ENCODE measurements at places on chromosomes 5 and 9.

GRCh38 chr9:123329329-123329955, 26.6 kb upstream of the CRB2 start:
- DNase-seq: no peak

- no peak for DNase-seq
Measured at GRCh38 chr9:69993110-69993509, 50.5 kb upstream of the MAMDC2 start.

DNA sequence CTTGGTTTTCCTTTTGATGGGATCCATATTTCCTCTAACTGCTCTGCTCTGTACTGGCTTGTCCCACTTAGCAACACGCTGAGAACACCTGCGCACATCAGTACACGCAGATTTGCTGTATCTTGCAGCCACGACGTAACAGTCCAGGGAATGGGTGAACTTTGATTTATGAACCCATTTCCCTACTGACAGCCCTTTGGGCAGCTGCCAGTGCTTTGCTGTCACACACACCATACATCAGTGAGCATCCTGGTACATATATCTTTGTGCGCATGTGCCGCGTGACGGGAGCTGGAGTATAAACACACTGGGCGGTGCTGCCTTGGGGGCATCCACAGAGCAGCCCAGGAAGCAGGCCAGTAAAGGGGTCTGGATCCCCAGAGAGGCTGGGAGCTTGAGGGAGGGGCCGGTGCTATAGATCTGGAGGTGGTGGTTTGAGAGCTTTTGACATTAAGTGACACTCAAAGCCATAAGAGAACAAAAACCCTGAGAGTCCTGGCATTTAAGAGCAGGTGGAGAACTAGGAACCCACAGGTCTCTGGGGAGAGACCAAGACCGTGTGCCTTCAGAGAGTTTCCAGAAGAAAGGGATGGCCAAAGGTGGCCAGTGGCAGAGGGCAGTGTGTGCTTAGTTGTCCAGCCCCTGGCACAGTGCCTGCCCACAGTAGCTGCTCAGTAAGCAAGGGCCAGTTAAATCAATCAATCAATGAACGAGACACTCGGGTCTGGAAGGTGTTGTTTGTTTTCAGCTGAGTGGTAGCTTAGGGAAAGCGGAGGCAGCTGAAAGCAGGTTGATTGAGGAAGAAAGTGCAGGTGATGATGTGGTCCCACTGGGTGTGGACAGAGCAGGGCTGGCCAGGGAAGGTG, 53.7 kb downstream of the LMX1B start:
- DNase-seq: no peak

DNA sequence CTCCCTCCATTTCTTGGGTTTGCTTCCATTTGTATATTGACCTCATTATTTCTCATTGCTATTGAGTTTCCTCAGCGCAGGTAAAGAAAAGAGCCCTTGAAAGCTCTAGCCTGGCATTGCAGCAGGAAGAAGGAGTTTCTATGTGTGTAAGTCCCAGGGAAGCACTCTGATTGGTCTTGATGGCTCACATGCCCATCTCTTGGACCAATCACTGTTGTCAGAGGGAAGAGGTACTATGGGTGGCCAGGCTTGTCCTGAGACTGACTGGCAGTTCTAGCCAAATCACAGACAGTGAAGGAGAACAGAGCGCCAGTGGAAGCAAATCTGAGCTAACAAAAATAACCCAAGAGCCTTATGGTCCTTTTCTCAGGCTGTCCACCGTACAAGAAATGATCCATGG, 219.0 kb downstream of the PAX5 start:
- DNase-seq: no peak

GRCh38 chr5:174514983-174515394, 209.4 kb upstream of the MSX2 start:
- DNase-seq: no peak

GRCh38 chr9:127954831-127955293, 17.2 kb upstream of the DPM2 start:
- no peak for DNase-seq

- peak; percentile 22 for DNase-seq
Measured at GRCh38 chr5:132788508-132788907, 11.5 kb upstream of the SEPTIN8 start.

DNA sequence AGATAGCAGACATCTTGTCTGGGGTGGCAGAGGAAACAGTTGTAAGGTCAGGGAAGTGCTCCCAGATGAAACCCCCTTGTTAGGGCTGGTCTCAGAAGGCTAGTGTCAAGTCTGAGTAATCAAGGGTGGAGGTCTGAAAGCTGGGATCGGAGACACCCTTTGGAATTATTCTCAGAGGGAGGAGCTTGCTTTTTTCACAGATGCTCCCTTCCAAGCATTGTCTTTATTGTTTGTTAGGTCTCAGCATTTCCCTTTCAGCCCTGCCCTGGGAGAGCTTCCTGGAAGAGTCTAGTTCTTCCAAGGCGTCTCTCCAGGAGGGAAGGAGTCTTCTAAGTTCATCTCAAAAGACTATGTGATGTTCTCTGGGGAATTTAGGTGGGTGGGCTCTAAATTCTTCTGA, 3.2 kb downstream of the TEK start:
- DNase-seq: no peak

- no peak for DNase-seq
Measured at GRCh38 chr9:114096866-114097612, 2.1 kb downstream of the KIF12 start.

- no peak for DNase-seq
Measured at GRCh38 chr5:107329850-107330249, 340.9 kb downstream of the EFNA5 start.

Data from activated CD8-positive, alpha-beta memory T cell treated with anti-CD3 and anti-CD28 coated beads, Interleukin-2, amount 50 U/mL, for 48 hours (primary cell).